IPS DF 6.9 (cell line): ENCODE measurements at places on chromosomes 7 and 10.

DNA sequence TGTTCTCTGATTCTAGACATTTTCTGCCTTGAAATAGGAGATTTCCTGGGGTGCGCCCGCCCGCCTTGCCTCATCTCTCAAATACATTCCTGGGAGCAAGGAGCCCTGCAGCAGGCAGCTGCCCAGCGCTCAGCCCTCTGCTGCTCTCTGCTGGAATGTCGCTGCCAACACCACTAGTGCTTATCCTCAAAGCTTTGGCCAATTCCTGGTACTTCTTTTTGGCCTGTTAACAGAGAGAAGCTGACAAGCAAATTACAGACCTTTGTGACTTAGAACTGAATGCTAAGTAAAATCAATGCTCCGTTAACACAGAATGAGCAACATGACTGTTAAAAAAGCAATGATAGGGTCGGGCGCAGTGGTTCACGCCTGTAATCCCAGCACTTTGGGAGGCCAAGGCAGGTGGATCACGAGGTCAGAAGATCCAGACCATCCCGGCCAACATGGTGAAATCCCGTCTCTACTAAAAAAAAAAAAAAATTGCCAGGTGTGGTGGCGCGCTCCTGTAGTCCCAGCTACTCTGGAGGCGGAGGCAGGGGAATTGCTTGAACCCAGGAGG, 41.9 kb upstream of the SYPL1 start:
- DNase-seq, result peak; percentile 74
- H3K36me3 ChIP-seq, result no peaks in the 10 kb centered on the region
- H3K4me1 ChIP-seq, result no peaks in the 10 kb centered on the region

DNA sequence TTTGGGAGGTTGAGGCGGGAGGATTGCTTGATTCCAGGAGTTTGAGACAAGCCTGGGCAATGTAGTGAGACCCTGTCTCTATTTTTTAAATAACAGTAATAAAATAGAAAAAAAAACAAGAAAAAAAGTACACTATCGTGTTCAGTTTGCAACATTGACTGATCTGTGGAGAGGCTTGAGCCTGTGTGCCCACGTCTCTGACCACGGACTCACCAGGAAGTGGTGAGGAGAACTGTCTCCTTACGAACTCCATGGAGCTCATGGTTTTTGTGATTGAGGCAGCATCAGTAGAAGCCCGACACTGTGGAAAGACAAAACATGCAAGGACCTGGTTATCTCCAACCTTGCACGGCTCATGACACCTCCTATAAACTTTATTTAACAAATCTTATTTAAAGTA, 23.9 kb upstream of the DNAJB6 start:
- H3K27ac ChIP-seq, result no peak overlapping the region
- H3K27me3 ChIP-seq, result no peaks in the 10 kb centered on the region
- peaks cover 7% of the 10 kb centered on the region; the same call in 1 of the 2 replicates for H3K4me1 ChIP-seq
- no peak for DNase-seq
- H3K36me3 ChIP-seq, result no peaks in the 10 kb centered on the region
- H3K4me3 ChIP-seq, result no peak overlapping the region

DNA sequence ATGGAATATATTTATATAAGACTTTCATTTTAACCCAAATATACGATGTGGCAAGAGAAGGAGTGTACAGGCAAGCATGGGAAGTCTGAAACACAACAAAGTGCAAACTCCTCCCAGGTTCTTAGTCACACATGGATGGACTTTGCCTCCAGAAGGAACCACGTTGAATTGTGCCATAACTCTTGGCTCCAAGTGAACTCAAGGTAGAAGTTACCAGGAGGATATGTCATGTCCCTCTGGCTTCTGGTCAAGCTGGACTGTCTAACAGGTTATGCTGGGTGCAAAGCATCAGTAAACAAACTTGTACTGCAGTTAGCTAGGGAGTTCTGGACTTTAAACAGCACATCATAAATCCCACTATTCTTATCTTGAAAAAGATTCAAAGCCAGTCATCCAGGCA, 328.3 kb upstream of the TEX47 start:
- DNase-seq, result no peak
- H3K4me1 ChIP-seq, result no peaks in the 10 kb centered on the region
- no peak overlapping the region for H3K4me3 ChIP-seq
- no peak overlapping the region for H3K27ac ChIP-seq
- H3K36me3 ChIP-seq, result no peaks in the 10 kb centered on the region

DNA sequence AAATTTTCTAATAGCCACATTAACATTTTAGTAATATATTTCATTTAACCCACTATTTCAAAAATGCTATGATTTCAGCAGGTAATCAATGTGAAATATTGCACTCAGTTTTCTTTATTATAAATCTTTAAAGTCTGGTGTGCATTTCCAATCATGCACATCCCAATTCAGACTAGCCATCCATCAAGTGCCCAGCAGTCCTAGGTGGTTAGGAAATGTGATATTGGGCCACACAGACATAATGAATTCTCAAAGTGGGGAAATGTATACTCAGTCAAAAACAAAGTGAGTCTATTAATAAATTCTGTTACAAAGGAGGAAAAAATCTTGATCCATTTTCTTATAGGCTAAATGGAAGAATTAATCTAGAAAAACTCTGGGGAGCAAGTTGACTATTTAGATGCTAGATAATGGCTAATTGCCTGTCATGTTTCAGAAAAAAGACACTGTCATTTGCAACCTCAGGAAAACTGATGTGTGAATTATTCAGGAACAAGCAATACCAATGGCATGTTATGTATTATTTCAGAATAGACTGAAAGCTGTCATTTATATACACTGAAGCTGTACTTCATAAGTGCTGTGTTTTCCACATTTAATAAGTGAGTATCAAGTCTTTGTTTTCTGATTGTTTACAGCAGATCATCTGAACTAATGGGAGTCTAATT, 629.1 kb upstream of the ADARB2 start:
- DNase-seq, result no peak
- no peak overlapping the region for H3K27ac ChIP-seq
- no peaks in the 10 kb centered on the region for H3K27me3 ChIP-seq
- H3K4me1 ChIP-seq, result no peaks in the 10 kb centered on the region
- no peaks in the 10 kb centered on the region for H3K36me3 ChIP-seq

GRCh38 chr7:102211590-102212550, 74.8 kb upstream of the SH2B2 start:
- peaks cover 10% of the 10 kb centered on the region; the same call in 1 of the 2 replicates for H3K36me3 ChIP-seq
- H3K4me3 ChIP-seq, result no peak overlapping the region

DNA sequence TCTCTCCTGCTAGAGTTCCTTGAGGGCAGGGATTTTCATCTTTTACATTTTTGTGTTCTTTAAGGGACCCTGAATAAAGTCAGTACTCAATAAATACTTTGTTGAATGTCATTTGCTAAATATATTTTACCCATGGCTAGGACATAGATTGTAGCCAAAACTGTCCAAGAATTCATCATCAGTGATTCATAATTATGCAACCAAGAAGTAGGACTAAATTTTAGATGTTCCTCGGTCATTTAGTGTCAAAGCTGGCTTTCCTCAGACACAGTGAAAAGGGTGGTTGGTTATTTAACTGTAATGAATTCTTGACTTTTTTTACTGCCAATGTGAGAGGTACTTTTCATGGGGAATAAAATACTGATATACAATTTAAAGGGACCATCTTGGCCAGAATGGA, 3.3 kb downstream of the NUDT13 start:
- H3K27ac ChIP-seq, result no peak overlapping the region
- DNase-seq, result no peak
- peaks cover 2% of the 10 kb centered on the region; the same call in 1 of the 2 replicates for H3K4me1 ChIP-seq
- no peaks in the 10 kb centered on the region for H3K27me3 ChIP-seq

- H3K27ac ChIP-seq, result no peak overlapping the region
- no peaks in the 10 kb centered on the region for H3K27me3 ChIP-seq
- no peaks in the 10 kb centered on the region; the same call in 1 of the 2 replicates for H3K4me1 ChIP-seq
- no peaks in the 10 kb centered on the region for H3K36me3 ChIP-seq
Measured at GRCh38 chr7:22373388-22373787, 16.4 kb upstream of the RAPGEF5 start.

GRCh38 chr7:140638173-140638791, 2.3 kb downstream of the DENND2A start:
- H3K4me3 ChIP-seq, result no peak overlapping the region
- H3K27me3 ChIP-seq, result peaks cover 2% of the 10 kb centered on the region; the same call in 1 of the 2 replicates
- H3K36me3 ChIP-seq, result no peaks in the 10 kb centered on the region
- H3K27ac ChIP-seq, result no peak overlapping the region
- peaks cover 8% of the 10 kb centered on the region; the same call in 1 of the 2 replicates for H3K4me1 ChIP-seq

GRCh38 chr7:75969182-75969581, 25.2 kb downstream of the TMEM120A start:
- no peaks in the 10 kb centered on the region; the same call in 1 of the 2 replicates for H3K4me1 ChIP-seq
- no peak overlapping the region for H3K4me3 ChIP-seq

GRCh38 chr10:88640186-88640585, 24.1 kb upstream of the LIPF start:
- H3K4me3 ChIP-seq, result no peak overlapping the region
- H3K4me1 ChIP-seq, result no peaks in the 10 kb centered on the region
- DNase-seq, result no peak
- H3K27me3 ChIP-seq, result no peaks in the 10 kb centered on the region
- no peaks in the 10 kb centered on the region for H3K36me3 ChIP-seq
- no peak overlapping the region for H3K27ac ChIP-seq

GRCh38 chr7:43764039-43764761, 5.7 kb downstream of the BLVRA start:
- peaks cover 3% of the 10 kb centered on the region for H3K4me1 ChIP-seq
- H3K27ac ChIP-seq, result no peak overlapping the region
- H3K27me3 ChIP-seq, result peaks cover 2% of the 10 kb centered on the region
- DNase-seq, result no peak

DNA sequence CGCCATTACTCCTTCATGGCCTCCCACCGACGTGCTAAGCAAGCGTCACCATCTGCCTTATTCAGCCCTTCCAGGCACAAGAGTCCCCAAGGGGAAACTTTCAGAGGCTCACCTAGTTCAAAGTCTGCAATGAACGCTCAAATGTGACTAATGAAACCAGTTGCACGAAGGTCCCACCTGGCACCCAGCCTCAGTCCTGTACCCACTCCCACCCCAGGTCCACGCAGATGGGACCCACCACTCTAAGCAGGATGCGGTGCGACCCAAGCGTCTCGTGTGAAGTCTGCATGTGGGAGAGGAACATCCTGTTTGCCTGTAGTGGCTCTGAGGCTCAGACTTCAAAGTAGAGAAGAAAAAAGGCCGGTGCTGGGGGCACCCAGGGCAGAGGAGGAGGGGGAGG, 40.3 kb downstream of the RGS10 start:
- DNase-seq, result no peak
- no peaks in the 10 kb centered on the region for H3K36me3 ChIP-seq
- H3K27ac ChIP-seq, result no peak overlapping the region

- H3K4me3 ChIP-seq, result no peak overlapping the region
- DNase-seq, result no peak
- H3K27me3 ChIP-seq, result no peaks in the 10 kb centered on the region
- no peak overlapping the region for H3K27ac ChIP-seq
- H3K4me1 ChIP-seq, result no peaks in the 10 kb centered on the region
Measured at GRCh38 chr7:140922741-140923345, 1.9 kb downstream of the BRAF start.

- no peak for DNase-seq
- H3K4me3 ChIP-seq, result no peak overlapping the region
- no peak overlapping the region for H3K27ac ChIP-seq
- H3K36me3 ChIP-seq, result no peaks in the 10 kb centered on the region
- no peaks in the 10 kb centered on the region for H3K27me3 ChIP-seq
Measured at GRCh38 chr10:6091630-6092029, 2.8 kb downstream of the RBM17 start.

DNA sequence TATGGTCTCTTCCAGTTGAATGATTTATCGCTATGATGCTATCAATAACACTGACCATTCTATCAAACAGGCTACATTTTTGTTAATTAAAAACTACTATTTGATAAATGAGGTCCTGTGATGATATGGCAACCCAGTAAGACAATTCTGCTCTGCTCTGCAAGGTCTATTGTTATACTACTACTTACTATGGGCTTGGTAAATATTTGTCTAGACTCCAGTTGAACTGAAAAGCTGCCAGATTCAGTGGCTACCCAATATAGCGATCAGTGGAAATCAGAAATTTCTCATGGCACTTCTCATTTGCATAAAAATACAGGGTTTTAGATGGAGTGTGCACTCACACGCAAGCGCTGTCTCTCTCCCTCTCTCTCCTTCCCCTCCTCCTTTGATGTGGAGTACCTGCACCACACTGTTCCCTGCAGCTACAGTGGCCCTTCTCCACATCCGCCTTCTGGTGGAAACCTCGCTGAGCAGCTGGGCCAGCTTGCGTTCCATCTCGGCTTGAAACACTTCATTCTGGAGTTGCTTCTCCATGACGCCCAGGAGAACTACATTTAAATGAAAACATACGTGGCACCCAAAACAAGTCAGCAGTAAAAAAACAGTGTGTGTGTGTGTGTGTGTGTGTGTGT, 77.9 kb downstream of the KIAA1549 start:
- no peak overlapping the region for H3K27ac ChIP-seq
- peaks cover 3% of the 10 kb centered on the region; the same call in 1 of the 2 replicates for H3K36me3 ChIP-seq
- DNase-seq, result no peak

- H3K36me3 ChIP-seq, result no peaks in the 10 kb centered on the region
- H3K4me1 ChIP-seq, result peaks cover 3% of the 10 kb centered on the region
- H3K27ac ChIP-seq, result no peak overlapping the region
- no peaks in the 10 kb centered on the region for H3K27me3 ChIP-seq
Measured at GRCh38 chr7:28061824-28062196, 118.8 kb downstream of the JAZF1 start.

DNA sequence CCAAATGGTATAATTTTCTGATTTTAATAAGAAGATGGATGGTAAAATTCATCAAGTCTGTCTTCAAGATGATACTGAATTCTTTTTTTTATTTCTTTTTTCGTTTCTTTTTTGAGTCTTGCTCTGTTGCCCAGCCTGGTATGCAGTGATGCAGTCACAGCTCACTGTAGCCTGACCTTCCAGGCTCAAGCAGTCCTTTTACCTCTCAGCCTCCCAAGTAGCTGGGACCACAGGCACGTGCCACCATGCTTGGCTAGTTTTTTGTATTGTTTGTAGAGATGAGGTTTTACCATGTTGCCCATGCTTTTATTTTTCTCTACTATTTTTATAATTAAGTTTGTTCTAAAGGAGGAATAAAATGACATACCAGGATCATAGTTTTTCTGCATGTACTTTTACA, 52.1 kb upstream of the HELLS start:
- no peaks in the 10 kb centered on the region for H3K4me1 ChIP-seq
- no peak overlapping the region for H3K27ac ChIP-seq
- H3K36me3 ChIP-seq, result no peaks in the 10 kb centered on the region
- DNase-seq, result no peak
